ENCODE measurements at places on chromosomes 2 and 18.

- no peak for DNase-seq
Measured at GRCh38 chr2:8217468-8218030, 464.3 kb upstream of the ID2 start.

DNA sequence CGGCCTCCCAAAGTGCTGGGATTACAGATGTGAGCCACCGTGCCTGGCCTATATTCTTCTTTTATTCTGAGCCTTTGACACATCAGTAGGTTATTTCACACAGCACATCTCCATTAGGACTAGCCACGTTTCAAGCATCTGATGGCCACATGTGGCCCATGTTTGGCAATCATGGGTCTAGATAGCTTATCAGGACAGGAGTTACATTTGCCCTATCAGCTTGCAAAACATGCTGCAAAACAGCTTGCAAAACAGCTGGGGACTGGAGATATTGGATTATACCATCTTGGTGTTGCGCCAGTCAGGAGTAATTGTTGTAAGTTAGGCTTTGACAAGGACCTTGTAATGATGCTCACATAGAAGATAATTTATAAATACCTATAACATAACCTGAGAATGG, 94.9 kb downstream of the GBX2 start:
- DNase-seq: no peak

DNA sequence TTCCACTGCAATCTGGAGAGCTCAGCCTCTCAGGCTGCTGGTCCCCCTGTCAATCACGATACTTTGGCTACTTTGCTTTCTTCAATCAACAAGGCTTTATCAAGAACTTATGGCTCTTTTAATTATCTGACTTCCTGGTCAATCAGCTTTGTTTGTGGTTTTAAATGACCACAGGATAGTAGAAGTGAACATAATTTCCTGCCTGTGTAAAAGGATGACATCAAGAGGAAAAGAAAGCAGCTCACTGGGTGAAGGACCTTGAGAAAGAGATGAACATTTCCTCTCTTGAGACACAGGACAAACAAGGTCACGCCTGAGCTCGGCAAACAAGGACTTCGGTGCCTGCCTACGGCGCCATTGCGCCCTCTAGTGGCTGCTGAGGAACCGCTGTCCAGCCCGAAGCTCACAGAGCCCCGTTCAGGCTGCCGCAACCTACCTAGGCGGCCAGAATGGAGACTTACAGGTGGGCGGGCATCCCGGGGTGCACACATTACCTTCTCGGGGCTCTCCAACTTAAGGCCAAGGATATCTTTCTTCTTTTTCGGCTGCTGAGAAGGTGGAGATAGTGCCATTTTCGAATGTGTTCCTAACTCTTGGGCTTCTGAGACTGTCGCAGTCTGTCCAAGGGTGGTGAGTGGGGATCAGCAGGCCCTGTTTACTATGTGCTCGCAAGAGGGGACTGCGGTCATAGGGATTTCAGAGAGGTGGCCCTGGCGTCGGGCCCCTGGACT, 54.0 kb downstream of the IL1RL2 start:
- peak; percentile 94 for DNase-seq

DNA sequence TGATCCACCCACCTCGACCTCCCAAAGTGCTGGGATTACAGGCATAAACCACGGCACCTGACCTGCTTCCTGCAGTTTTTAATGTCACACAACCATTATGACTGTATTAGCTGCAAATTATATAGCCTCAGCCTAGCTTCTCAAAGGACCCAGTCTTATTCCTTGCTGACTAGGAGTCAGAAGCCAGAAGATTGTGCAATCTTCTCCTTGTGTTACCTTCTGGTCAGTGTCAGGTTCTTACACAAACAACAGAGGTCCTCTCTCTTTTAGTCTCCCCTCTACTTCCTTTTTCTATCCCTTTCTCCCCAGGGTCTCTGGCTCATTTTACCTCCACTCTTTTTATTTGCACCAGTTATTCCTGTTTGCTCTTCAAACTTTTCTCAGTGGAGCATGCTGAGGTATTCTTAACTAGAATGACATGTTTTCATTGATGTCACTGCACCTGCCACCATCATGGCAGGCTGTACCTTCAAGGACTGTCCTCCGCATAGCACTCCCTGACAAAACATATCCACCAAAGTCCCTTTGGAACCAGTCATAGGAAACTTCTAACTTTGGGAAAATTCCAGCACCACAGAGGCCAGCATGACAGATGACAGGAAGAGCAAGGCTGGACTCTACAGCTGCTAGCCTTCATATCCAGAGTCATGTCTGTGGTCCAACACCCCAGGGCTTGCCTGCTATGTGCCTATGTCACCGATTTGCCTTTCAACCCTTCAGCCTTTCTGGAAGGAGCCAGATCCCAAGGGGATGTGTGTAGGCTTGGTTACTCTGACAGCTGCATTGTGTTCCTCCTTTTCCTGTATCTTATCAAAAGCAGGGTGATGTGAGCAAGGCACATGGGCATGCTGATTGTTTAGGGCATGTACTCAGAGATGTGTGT, 45.2 kb upstream of the EPC2 start:
- DNase-seq: no peak

- peak; percentile 40 for DNase-seq
Measured at GRCh38 chr2:47174733-47175361, 19.7 kb upstream of the STPG4 start.

- no peak for DNase-seq
Measured at GRCh38 chr18:22347606-22348511, 69.9 kb downstream of the CTAGE1 start.

DNA sequence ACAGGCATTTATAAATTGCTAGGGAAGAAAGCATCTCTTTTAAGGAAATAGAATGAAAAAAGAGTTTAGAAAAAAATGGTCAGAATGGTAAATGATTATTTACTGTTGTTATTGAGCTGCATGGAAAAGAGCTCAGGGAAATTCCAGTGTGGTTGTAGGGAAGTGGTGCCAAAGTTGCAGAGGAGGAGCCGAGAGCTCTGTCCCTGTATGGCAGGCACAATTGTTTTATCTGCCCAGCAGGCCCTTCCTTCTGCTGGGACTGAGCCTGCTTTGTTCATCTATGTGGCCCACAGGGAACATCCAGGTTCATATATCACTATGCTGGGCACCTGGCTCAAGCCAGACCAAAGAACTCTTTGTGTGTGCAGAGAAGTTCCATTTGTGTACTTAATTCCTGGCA, 80.8 kb upstream of the AGAP1 start:
- DNase-seq: no peak

GRCh38 chr18:46705521-46705920, 48.5 kb upstream of the LOXHD1 start:
- DNase-seq: no peak

DNA sequence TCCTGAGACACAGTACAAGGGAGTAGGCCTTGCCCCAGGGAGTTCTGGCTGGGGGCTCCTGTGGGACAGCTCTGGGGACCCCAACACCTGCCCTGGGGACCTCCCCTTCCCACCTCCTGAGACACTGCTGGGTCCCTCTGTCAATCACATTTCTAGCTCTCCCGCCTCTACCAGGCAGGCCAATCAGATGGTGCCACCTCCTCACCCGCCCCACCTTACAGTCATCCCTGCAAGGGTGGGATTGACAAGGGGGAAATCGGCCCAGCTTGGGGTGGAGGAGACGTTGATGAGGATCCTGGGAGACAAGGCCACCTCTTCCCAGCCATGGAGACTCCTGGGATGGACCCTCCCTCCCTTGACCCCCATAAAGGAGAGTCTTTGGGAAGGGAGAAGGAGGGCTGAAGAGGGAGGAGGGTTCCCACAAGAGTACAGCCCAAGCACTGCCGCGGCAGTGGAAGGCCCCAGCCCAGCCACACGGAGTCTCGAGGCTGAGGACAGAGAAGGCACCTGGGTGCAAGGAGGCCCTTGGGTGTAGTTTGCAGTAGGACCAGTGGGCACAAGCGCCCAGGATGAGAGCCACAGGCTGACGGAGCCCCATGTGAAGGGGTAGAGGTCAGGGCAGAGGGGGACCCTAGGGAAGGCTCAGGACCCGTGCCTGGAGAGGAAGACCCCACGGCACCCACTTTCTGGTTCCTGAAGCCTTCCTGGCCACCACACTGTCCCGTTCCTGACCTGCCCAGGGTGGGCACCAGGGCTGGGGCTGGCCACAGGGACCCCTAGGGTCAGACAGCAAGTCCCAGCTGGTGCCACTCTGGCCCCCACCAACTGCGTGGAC, 109.9 kb upstream of the OTOS start:
- DNase-seq: peak; percentile 23

GRCh38 chr2:187233811-187234210, 214.2 kb downstream of the CALCRL start:
- DNase-seq: no peak

DNA sequence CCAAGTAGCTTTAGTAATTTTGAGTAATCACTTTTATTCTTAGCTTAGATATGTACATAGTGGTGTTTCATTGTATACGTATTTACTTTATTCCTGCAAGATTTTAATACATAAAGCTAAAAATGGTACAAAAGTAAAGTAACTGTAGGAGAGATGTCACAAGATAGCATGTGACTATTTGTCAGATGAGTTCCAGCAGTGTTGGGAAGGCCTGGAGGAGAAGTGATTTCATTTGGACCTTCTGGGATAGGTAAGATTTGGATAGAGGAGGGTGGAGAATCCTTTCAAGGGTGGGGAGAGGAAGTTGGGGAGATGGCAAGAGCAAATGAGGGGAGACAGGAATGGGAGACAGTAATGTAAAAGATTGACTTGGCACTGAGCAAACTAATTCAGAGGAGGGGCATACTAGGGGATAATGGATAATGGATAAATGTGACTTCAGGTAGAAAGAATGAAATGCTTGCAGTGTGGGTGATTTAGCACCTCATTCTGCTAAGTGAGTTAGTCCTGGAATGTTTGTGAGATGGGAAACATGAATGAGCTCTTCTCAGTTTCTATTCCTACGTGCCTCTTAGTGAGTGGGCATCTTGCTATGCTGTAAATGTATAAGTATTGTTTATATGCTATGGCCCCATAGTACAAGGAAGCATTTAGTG, 10.5 kb downstream of the WDR43 start:
- DNase-seq: no peak

GRCh38 chr18:5155907-5156287, 41.2 kb downstream of the AKAIN1 start:
- DNase-seq: no peak
